CD4-positive, alpha-beta T cell treated with Interleukin-4 for 4 hours (primary cell): ENCODE measurements at places on chromosomes 3 and 15.
A peak's percentile ranks its signal among the peaks of the same experiment; 100 is the strongest.

GRCh38 chr15:33788906-33789540, 179.3 kb upstream of the CHRM5 start:
- no peak for DNase-seq

DNA sequence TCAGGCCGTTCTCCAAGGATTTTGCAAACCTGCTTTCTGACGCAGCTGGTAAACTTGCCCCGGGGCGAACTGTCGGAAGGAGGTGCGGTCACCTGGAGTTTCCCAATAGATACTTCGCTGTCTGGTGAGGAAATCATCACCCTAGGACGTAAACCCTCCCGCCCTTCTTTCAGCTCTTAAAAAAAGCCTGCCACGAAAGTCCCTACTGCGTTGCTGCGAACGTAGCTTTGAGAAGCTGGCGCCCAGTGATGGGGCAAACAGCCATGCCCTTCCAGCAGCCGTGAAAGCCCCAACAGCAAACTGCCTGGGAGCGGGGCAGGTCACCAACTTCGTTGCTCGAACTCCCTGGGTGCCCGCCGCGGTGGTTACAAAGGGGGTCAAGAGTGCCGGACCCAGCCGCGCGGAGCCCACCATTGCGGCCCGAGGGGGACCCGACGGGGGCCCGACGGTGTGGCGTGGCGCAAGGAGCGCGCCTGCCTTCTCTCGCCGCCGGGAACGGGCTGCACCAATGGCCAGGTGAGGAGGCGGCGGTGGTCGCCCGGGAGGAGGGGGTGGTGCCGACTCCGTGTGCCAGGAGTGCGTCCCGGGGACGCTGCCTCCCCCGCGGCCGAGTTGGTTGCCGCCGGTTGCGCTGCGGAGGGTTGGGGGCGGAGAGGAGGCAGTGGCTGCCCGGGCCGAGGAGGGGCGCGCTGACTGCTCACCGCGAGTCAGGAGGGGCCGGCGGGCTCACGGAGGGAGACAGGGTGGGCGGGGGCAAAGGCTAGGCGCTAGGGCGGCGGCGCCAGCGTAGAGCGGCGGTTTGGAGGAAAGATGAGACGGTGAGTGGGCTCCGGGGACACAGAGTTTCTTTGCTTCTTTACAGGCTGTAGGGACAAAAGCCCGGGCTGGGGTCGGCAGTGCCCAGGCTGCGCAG, at the start of gene PHLDB2:
TSS of gene PHLDB2 (plus strand) at position 205 of the 913 bp plus-strand sequence. CDS start 24,813 bp downstream, outside the sequence.
- peak; percentile 57 for DNase-seq

DNA sequence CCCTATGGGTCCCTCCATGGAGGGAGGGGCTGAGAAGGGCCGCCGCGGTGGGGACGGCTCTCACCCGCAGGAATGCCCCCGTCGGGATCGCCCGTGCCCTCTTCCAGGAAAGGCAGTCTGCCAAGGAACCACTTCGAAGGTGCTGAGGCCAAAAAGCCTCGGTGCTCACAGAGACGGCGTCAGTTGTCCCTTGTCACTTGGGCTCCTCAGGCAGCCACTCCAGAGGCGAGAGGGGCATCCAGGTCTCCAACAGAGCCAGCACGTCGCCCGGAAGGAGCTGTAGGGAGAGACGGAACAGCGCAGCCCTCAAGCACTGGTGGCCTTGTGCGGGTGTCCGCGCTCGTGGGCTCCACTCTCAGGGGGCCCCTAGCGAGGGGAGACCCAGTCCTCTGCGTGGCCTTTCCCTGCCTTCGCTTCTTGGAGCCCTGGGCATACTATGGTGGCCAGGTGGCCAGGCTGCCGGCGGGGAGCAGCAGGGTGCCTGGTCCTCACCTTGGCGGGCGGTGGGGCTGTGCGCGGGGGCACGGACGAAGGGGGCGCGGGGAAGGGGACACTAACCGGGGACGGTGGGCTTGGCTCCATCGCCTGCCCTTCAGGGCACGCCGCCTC, 994 bp downstream of the MESP1 start:
- no peak for DNase-seq

- peak; percentile 51 for DNase-seq
Observed at GRCh38 chr15:40769274-40770146, at the start of gene C15orf62. C15orf62 (plus strand) TSS chr15:40769980; CDS start chr15:40770496, 516 bp downstream.

DNA sequence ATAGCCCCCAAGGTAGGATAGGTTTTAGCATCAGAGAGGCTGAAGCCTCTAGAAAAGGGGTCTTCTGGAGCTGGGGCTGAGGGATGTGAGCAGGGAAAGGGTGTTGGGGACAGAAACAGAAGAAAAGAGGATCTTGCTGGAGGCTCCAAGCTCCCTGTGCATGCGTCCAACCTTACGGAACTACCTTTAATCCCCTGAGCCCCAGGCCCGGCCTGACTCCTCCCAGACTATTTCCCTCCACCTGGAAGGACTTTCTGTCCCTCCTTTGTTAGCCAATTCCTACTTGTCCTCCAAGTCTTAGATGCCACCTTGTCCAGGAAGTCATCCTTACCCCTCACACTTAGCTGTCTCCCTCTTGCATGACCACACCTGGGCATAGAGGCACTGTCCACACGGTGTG, 50.0 kb upstream of the VPS8 start:
- no peak for DNase-seq
